NCI-H345 (cell line): ENCODE measurements at places on chromosomes 4 and X.

DNA sequence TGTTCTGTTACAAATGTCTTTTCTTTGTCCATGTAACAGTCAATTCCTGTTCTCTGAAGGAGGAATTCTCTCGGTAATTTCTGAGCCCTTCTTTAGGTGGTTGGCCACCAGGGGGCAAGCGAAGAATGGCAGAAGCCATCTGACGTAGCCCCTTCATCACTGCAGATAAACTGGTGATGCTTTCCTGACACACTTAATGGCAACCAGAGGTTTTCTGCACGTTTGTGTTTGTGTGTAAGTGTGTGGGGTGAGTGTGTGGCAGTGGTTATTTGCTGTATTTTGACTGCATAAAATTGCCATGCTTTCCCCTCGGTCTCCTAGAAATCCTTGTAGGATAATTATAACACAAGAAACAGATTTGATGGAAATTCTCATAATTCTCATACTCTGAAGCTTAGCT is 64.8 kb upstream of the STOX2 start:
- DNase-seq, result peak; percentile 67

GRCh38 chr4:1566838-1567518 is 117.1 kb downstream of the FAM53A start:
- no peak for DNase-seq

GRCh38 chr4:127416115-127416514 is 216.6 kb upstream of the INTU start:
- no peak for DNase-seq

- no peak for DNase-seq
Measured at GRCh38 chr4:26992657-26993361, 132.2 kb downstream of the STIM2 start.

GRCh38 chrX:48791063-48791820 is 4.9 kb downstream of the GATA1 start:
- DNase-seq, result no peak

DNA sequence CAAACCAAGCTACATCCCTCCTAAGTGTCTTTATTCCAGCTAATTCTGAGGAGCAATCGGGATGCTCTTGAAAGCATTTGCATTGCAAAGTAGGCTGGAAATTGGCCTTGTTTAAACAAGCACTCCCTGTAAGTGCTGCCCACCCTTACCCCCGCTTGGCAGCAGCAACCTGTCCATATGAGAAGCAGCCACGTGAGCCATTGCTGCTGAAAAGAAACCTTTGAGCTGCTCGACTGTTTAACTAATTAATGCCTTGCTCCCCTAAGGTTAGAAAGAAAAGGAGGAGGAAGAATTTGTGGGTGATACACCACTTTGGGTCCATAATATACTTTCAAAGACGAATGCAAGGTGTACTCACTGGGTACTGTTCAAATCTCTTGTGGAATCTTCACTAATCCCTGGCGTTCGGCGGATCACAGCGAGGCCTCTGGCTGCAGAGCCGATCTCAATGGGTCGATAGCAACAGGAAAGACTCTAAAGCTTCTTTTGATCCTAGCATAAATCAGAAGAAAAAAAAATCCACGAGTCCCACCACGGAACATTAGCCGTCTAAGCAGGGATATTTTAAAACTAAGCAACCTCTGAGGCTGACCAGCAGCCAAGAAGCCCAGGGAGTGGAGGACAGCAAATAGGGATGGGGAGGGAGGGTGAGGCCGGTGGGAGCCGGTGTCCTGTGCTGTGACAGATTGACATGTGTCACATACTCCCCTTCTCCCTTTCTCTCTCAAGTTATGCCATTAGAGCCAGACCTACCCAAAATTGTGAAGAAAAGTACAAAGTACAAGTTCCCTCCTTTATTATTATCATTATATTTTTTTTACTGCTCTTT is 37.2 kb upstream of the MGST2 start:
- DNase-seq, result peak; percentile 88

- no peak for DNase-seq
Measured at GRCh38 chr4:101400096-101400495, 52.8 kb upstream of the PPP3CA start.

DNA sequence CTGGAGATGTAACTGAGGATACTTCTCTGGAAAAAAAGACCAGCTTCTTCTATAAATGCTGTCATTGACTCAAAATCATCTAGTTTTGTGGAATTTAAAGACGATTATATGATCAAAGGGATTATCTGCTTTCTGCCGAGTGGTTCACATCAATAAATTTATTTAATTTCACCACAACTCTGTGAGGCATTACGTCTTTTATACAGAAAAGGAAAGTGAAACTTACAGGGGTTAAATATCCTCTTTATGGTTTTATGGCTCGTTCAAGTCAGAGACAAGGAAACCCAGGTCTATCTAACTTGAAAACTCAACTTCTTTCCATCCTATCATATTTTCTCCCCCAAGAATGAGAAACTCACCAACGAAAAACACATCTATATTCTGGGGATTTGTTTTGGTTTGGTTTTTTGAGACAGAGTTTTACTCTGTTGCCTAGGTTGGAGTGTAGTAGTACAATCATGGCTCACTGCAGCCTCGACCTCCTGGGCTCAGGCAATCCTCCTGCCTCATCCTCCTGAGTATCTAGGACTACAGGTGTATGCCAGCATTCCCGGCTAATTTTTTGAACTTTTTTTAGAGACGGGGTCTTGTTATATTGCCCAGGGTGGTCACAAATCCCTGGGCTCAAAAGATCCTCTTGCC is 377.9 kb upstream of the EMCN start:
- DNase-seq, result no peak

GRCh38 chr4:1347410-1347864 is 429 bp downstream of the UVSSA start:
- DNase-seq, result peak; percentile 34

GRCh38 chr4:93657527-93657926 is 171.0 kb upstream of the ATOH1 start:
- DNase-seq, result no peak

DNA sequence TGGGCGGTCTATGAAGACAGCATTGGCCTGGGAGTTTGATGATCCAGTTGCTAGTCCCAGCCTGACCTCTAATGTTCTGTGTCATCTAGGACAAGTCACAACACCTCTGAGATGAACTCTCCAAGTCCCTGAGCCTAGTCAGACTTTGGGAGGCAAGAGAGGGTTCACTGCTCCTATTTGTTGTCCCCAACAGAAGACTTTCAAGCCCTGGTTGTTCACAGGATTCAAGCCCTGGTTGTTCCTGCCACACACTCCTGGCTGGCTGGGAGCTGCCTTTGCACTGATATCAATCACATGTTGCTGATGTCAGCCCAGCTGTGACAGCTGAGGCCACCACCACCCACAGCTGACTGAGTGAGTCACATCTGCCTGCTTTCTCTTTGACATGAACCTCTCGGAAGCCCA is 253.2 kb upstream of the RASGEF1B start:
- DNase-seq, result peak; percentile 32

DNA sequence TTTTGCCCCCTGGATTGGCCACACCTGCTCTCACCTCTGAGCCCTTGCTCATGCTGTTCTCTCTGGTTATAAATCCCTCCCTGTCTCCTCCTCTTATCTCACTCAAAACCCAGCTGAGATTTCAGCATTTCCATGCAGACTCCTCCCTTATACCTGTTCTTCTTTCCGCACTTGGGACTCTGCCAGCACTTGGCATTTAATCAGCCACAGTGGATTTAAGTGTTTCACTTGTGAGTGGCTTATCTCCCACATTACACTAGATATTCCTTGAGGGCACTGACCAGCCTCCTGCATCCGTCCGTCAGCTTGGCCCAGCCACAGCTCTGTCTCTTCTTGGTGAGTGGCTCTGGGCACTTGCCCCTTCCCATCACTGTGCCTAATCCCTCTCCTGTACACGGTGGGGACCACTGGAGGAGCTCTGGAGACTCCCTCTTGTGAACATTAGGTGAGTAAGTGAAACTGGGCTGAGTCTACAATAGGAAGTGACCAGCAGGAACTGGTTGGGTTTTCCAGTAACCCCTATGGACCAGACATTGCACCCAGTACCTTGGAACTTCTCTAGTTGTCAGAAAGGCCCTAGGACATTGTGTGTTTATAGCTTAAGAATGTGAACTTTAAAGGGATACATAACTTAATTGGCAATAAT is 19.9 kb downstream of the FGFBP1 start:
- DNase-seq, result no peak

- DNase-seq, result no peak
Measured at GRCh38 chrX:136163689-136164088, 16.4 kb downstream of the FHL1 start.

GRCh38 chr4:142035566-142035965 is 399.2 kb downstream of the IL15 start:
- DNase-seq, result no peak

DNA sequence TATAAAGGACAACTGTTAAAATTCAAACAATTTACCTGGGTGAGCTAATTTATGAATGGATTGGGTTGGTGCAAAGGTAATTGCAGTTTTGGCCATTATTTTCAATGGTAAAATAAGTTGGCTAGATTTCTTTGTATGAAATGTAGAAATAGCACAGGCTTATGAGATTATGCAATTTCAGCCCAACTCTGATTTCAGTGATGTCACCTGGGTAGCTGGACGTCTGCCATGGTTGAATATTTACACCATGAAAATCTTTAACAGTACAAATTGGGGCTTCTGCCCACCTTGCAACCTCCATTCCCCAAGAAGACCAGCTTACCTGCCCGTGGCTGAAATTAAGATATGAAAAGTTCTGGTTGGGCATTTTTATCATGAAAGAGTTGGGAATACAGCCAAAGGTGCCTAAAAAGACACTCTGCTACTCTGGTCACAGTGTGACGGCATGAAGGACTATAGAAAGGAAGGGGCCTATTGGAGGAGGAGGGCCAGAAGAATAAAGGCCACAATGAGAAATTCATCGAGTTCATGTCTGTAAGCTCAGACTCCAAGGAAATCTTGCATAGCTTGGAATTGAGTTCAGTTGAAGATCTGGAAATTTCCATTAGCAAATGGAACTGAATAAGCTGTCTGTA is 29.7 kb downstream of the EGF start:
- DNase-seq, result no peak

DNA sequence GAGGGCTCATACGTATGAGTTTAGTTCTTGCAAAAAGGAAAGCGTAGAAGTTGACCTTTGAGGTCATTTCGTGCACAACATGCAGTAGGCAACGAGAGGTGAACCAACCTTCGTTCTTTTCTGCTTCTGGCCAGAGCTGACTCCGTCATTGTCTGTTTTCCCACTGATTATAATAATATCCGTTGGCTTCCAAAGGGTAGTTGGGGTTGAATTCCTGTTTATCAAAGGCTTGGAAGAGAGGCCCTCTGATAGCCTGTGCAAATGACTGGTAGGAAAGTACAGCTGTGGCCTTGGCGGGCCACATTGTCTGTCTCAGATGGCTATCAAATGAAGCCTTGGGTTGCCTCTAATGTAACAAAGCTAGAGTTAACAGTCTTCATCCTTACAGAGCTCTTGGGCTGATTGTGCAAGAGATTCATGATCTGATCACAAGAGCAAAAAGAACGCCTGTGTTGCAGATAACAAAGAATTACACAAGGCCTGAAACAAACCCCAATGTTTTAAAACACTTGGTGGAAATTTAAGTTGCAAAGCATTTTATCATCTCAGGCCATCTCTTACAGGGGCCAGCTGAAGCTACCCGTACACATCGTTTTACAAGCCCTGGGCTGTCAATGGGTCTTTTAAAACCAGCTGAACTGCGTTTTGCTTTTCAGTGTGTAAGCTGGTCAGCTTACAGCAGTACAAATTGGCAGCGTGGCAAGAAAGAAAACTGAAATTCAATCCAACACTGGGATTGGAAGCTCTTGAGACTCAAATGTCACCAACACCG is 46.1 kb upstream of the FAM9C start:
- no peak for DNase-seq

GRCh38 chr4:83390944-83391343 is 56.3 kb upstream of the HPSE start:
- no peak for DNase-seq

DNA sequence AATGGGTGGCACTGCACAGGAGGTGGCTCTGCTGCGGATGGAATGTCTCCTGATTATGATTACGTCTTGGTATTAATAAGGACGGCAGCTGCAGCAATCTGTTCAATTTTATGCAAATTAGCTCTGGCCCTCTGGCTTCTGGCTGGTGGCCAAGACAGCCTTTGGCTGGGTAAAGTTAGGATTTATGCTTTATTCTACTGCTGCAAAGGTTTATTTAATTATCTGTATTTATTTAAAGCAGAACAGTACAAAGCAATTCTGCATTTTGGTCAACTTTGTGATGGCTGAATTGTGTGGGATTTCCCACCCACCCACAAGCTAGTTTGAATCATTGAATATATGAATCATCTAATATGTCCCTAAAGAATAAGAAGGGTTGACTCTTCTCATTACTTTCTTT is 745.6 kb upstream of the FAM241A start:
- peak; percentile 54 for DNase-seq

DNA sequence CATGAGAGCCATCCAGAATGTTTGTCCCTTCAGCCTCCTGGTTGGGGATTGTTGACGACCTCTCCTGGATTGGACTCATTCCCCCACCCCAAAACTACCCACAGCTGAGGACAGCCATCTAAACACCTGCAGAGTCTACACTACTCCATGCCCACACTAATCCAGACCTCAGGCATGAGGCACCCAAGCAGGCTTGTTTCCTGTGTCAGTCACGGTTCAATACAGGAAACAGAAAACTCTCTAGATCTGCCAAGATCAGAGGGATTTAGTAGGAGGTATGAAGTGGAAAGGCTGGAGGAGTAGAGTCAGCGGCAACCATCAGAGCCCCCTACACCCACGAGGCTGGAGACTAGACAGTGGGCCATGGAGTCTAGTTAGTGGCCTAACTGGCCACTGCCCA is 37.7 kb downstream of the HAND2 start:
- no peak for DNase-seq

DNA sequence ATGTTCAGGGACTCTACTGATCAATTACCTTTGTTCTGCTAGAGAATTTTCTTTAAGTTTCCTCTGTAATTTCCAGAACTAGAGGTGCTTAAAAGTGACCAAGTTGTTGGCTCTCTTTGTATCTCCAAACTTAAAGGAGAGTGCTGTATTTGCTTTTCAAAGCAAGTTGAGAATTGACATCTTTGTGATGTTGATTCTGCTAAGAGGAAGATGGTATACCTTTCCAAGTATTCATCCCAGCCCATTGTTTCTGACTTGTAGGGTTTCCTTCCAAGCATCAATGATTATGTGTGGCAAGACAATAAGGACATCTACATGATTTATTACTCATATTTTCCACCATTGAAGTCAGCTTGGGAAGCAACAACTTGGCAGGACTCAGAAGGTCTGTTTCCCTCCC is 190.6 kb downstream of the GC start:
- DNase-seq, result no peak

DNA sequence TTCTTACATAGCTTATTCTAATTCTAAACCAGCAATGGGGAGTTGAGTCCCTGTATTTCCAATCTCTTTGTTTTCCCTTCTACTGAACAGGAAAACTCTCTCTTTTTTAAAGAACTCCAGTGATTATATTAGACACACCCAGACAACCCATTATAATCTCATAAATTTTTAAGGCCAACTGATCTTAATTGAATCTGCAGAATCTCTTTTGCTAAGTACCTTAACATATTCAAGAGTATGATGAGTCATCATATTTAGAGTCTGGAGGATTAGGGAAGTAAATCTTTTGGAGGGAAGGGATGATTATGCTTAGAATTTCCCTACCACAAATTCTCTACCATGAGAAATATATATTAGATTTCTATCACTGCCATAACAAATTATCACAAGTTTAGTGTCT is 705.1 kb downstream of the CENPC start:
- no peak for DNase-seq

- no peak for DNase-seq
Measured at GRCh38 chr4:39539089-39539611, 11.9 kb upstream of the UGDH start.
